Upper lobe of right lung (tissue), 1 donor: ENCODE measurements at places on chromosomes 5 and 9. TPM values are rescaled to one million over a fixed set of nuclear protein-coding genes. Genes with fewer than 3 reads are reported as not detected.

GRCh38 chr5:142945845-142946244 is 175.7 kb downstream of the ARHGAP26 start:
- DNase-seq = no peak

DNA sequence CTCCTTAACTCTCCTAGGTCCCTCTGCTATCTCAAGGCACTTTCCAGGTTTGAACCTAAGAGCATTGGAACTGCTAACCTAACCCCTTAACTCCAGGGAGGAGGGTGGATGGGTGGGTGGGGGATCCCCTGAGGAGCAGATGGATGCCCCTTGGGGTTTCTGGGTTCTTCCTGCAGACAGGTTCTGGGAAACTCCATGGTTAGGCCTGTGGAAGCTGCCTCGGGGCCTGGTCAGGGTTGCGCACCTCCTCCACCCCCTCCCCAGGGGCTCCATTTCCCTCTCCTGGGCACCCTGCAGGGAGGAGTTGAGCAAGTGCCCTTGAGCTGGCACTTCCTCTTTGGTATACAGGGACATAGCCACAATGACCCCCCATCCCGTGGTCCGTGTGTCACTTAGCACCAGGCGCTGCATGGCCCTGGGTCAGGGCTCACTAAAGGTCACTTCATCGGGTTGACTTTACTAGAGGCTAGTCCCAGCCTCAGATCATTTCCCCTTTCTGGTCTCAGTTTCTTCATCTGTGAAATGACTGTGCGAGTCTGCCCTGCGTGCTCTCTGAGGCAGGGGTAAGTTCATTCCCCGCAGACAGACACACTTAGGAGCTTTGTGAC is 16.0 kb downstream of the CXXC5 start:
- DNase-seq = peak; percentile 89

Gene C9orf50
- not detected for total RNA-seq

Gene TAS2R1
- total RNA-seq = not detected

Gene STK32A
- 10.2 TPM for total RNA-seq

- DNase-seq = no peak
Measured at GRCh38 chr9:137919649-137920141, 42.1 kb downstream of the CACNA1B start.

GRCh38 chr5:72238712-72239445 is 81.2 kb downstream of the MRPS27 start:
- DNase-seq = no peak

DNA sequence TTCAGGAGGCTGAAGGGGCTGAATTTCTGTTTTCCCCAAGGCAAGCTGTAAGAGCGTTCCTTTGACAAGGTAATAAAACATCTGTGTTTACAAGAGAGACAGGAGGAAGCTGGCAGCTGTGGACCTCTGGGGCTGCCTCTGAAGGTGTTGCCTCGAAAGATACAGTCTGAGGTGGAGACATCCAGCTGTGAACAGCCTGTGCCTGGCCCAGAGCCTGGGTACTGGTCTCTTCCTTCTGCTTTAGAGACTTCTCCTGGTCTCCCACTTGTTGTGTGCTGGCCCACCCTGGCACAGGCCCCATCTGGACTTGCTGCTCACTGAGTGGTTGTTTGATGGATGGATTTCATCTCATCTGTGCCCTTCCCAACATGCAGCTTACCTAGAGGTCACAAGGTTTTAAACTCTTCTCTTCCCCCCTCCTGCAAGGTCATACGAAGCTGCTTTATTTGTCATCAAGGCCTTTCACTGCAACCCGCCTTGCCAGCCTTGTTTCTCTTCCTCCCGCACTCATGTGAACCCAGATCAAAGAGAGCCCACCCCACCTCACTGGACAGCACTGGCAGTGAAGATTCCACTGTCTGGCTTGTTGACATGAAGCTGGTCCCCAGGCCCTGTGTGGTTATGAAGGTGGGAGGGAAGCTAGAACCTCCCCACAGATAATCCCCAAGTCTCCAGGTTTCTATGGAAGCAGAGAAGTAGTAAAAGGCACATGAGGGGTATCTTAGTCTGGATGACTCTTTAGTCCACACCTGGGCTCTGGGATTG is 35.0 kb upstream of the ALDH1B1 start:
- DNase-seq = no peak

Gene SH3RF2
- 12.4 TPM for total RNA-seq

DNA sequence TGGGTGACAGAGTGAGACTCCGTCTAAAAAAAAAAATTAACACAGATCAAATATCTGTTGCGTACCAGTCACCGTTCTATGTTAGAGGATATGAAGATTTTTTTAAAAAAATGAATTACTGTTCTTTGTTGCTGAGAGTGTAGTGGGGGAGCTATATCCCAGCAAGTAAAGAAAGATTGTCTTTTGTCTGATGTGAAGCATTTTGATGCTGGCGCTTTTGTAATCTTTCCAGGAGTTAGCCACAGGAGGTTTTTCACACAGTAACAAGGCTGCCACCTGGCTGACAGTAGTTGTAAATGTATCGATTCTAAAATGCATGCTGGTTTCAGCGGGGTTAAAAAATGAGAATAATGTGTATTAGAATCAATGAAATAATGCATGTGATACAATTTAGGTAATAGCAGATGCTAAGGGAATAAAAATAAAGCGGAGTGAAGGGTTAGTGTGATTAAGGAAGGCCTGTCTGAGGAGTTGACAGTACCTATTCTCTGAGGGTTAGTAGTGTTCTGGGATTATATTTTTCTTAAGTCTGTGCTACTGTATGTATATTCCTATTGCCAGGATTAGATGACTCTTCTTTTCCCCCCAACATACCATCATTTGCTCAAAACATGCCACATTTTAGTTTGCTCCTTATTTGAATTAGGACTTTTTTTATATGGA is 3.4 kb downstream of the LMNB1 start:
- DNase-seq = no peak

GRCh38 chr5:62771341-62771740 is 192.7 kb downstream of the LRRC70 start:
- DNase-seq = no peak

Gene FRMD3
- total RNA-seq = 10.8 TPM

Gene MYO10
- 67.0 TPM for total RNA-seq

DNA sequence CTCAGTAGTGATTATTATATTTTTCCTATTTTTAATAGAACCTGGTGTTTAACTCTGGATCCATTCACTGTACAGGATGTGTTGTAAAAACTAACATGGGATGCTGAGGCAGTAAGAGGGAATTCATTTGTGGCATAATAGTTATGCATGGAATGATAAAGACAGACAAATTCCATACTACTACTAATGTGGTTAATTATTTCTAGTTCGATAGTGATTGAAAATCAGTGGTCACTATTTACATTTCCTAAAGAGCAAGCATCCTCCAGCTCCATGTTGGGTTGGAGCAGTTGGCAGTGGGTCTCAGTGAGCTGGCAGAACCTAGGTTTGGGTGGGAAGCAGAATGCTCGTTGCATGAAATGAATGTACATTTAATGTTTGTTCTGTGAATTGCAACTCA is 122.6 kb downstream of the SAXO1 start:
- no peak for DNase-seq

DNA sequence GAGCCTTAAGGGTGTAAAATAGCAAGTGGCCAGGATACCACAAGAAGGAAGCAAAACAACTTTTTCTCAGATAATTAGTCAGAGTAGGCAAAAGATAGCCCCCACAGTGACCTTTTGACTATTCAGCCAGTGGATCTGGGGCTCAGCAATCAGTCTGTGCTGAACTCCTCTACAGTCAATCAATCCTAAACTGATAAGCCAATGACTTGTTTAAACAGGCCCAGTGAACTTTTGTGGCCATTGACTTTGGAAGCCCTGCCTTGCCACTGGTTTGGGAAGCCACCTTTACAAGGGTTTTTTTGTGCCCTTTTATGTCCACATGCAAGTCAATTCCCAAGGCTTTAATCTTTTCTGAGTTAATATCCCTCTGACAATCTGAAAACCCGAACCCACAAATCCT is 1565.0 kb upstream of the WWC1 start:
- DNase-seq = no peak
